ENCODE measurements at places on chromosomes 5 and 9.

DNA sequence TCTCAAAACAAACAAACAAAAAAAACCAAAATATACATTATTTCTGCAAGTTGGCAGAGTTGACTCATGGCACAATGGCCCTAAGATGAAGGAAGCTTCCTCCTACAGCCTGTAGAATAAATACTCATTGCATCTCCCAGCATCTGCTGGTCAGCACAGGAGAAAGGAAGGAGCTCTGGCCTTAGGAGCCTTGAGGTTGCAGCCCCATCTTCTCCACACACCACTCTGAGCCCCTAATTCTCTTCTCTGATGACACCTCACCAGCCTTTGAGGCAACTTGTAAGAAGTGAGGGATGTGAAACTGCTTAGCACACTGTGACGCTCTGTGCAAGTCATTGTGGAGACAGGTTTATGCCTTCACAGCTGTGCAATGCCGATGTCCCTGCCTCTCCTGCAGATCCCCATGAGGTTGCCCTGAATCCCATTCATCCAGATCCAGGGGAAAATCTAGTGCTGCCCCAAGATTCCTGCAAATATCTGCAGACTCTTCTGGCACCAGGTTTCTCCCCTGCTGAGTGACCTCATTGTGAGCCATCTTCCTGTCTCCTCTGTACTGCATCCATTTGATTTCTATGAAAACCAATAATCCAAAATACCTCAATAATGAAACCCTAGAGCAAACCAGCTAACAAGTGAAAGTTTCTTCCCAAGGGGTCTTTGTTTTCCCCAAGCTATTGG lies 65.3 kb upstream of the TGFBR1 start:
- peak; percentile 50 for DNase-seq

DNA sequence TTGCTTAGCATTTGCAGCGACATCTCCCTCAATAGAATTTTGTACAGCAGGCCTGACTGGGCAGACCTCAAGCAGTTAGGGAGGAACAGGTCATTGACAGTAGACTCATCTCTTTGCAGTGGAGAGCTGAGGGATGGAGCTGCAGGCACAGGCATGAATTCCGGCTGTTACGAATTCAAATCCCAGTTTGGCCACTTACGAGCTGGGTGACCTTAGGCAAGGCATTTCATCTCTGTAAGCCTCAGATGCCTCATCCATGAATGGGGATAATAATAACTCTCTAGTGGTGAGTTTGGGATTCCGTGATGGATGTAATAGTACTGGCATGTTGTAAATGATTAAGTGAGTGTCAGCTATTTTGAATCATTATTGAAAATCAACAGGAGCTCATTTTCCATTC lies 195.3 kb downstream of the SEMA6A start:
- DNase-seq: no peak

- DNase-seq: no peak
Measured at GRCh38 chr5:143514616-143515335, 111.3 kb upstream of the NR3C1 start.

DNA sequence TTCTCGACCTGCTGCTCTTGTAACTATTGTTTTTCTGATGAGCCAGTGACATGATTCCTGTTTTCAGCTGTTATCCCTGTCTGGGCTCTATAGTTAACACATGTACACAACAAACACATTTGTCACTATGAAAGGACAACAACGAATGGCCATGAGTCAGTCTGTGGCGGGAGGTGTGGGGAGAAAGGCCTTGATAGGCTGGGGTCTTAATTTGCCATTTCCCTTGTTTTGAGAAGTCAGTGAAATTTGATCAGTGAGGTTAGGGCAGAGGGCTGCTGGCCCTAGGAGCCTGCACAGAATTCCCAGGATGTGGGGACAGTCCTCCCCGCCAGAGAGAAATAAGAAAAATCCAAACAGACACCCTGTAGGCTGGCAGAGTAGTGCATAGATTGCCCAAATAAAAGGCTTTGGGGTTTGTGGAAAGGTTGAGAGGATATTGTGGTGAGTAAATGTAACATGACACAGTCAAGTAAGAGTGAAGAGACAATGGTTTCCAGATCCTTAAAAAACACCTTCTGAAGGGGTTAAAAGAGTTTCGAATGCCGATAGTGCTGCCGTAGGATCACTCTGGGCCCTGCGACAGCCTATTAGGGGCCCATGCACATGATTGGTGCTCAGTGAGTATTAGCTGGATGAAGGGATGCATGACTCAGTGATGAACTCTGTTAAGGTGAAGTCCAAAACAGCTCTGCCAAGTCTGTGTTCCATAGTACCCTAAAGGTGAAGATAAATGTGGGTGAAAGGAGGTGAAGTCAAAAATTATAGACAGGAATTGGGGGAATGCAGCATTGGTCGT lies 110.9 kb upstream of the PRRC1 start:
- DNase-seq: peak; percentile 32

Data from Daoy (cell line).